Hippocampal formation (tissue), 2 donors: ENCODE measurements at places on chromosomes 16 and 17.
A peak's percentile ranks its signal among the peaks of the same experiment; 100 is the strongest.

DNA sequence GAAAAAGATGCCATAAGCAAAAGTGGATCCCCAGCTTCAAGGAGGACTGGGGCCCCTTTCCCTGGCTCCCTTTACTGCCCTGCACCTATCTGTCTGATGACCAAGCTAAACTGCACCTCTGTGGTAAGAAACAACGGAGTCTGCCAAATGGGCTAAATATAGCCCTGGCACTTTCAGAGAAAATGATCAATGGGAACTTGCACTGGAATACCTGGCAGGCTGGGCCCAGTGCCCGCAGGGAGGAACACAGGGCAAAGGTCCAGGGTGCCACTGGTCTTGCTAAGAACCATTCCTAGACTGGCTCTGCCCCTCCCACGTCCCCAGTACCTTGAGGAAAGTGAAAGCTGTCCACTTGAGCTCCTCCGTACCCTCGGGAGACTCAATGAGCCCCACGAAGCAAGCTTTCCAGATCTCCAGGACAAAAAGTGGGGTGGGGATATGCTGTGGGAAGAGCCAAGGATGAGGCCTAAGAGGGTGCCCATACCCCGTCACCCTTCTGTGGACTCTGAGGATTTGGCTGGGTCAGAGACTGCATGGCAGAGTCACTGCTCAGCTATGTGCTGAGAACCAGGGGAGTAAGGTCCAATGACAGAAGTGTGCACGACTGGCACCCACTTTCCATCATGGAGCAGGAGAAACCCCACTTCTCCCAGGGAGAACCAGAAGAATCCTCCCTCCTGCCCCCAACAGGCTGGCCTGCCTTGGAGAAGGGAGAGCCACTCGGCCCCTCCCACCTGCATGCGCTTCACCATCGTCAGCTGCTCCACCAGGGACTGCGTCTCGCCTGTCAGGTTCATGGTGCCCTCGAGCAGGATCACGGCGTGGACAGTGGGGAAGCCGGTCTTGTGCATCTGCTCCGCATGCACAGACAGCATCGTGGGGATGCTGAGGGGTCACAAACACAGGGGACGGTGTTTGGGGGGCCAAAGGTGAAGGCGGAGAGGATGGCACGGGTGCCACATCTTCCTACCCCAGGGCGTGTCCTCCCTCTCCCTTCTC, 17.4 kb downstream of the CSF3 start:
- DNase-seq: no peak

DNA sequence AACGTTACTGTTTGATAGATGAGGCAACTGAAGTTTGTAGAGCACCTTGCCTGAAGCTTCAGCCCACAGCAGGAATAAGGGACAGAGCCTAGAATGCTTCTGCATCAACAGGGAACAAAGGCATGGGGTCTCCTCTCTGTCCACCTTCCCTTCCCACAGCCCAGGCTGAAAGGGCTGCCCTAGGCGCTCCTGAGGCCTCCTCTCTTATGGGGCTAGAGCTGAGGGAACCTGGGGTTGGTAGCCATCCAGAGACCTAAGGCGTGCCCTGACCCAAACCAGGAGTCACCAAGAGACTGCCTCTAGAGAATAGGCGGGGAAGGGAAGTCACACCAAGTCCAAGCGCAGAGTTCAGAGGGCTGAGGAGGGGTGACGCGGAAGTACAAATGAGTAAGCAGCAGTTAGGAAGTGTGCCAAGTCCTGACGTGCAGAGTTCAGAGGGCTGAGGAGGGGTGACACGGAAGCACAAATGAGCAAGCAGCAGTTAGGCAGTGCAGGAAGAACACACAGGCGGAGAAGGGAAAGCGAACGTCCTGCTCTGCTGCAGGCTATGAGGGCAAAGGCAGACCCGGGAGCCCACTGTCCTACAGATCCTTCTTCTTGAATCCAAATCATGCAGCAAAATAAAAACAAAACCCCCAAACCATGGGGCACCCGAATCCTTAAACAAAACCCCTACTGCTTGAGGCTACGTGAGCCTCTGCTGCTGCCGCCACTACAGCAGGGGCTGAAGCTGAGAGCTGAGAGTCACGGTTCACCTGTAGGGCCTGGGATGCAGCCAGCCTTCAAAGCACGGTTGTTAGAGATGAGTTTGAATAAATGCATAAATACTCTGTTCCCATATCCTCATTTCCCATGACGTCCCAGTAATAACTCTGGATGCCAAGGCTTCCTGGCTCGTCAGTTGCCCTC, 2.7 kb upstream of the SPG7 start:
- peak; percentile 25 for DNase-seq

DNA sequence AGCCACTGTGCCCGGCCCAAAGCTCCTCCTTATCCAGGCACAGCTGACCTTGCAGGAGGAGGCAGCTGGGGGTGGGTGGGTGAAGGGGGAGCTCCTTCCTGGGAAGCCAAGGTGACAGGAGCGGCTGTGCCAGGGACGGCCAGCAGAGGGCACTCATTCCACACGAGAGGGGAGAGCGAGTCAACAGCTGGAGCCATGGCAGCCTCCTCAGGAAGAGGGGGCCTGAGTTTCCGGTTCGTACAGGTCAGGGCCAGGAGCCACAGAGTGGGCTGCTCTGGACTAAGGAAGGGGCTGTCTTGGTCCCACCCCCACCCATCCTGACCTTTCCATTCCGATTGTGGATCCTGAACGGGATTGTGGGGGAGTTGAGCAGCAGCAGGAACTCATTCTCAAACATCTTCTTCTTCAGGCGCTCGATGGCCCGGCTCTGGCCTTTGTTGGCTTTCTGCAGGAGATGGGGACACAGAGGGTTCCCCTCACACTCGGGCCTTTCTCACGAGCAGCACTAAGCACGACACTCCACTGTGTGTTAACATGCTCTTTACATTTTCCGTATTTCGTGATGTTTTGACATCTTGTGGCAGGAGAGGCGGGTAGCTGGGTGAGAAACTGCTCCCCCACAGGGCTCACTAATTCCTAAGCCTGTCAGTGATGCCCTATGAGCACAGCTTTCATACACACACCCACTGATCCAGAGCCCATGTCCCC, 61.6 kb downstream of the TIMM22 start:
- no peak for DNase-seq

GRCh38 chr16:84214451-84215066, 23.6 kb downstream of the ADAD2 start:
- DNase-seq: no peak

- no peak for DNase-seq
Measured at GRCh38 chr16:71345031-71345430, 13.5 kb upstream of the CALB2 start.

DNA sequence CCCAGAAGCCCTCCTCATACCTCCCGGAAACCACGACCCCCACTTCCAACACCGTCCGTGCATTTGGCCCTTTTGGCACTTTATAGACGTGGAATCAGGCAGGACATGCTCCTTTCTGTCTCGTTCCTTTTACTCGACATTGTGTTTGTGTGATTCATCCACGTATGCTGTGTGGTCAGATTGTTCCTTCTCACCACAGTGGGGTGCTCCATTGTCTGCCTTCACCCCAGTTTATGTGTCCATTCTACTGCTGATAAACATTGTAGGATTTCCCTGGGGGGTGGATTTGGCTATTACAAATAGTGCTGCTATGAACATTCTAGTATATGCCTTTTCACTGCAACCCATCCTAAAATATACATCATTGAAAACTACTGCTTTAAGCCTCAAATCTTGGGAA, 28.9 kb upstream of the RPH3AL start:
- no peak for DNase-seq

- DNase-seq: no peak
Measured at GRCh38 chr16:49619811-49620157, 236.1 kb downstream of the ZNF423 start.

DNA sequence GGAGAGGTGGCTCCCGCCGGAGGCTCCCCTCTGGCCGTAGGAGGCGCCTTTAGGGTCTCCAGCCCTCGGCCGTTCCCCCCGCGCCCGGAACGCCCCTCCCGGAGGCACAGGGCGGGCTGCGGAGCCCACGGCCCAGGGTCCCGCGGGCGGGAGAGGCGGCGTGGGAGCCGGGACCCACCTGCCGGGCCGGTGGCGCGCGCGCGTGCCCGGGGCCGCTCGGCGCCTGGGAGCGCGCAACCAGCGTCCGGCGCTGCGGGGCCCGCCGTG, at the start of gene MIF4GD:
Gene MIF4GD (minus strand): TSS at position 266 of the 267 bp plus-strand sequence. CDS start 1,036 bp downstream, outside the sequence.
- DNase-seq: no peak

GRCh38 chr17:60887614-60888028, 210.0 kb downstream of the BCAS3 start:
- DNase-seq: no peak

DNA sequence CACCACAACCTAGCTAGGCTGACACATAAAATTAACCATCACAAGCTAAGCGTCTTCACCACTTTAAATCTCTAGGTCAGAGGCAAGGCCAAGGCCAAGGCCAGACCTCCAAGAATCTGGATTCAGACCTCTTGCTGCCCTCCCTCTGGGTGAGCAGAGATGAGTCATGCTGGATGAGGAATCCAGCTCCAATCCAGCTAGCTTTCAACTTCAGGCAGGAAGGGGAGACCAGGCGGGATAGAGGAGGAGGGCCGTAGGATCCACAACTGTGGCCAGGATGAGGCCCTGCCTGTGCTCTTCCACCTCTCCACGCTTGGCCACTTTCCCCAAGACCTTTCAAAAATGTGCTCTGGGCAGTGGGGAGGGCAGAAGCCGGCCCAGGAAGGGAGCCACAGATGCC, 14.7 kb downstream of the LRRC75A start:
- no peak for DNase-seq

GRCh38 chr17:29591737-29592608, 959 bp upstream of the ANKRD13B start:
- peak; percentile 91 for DNase-seq

GRCh38 chr17:75917141-75917916, 12.6 kb upstream of the MRPL38 start:
- no peak for DNase-seq

GRCh38 chr17:59629174-59629573, 9.5 kb downstream of the CLTC start:
- no peak for DNase-seq

GRCh38 chr16:10835281-10835931, 16.8 kb upstream of the TVP23A start:
- DNase-seq: no peak

GRCh38 chr16:66372078-66372897, 5.8 kb downstream of the CDH5 start:
- no peak for DNase-seq

DNA sequence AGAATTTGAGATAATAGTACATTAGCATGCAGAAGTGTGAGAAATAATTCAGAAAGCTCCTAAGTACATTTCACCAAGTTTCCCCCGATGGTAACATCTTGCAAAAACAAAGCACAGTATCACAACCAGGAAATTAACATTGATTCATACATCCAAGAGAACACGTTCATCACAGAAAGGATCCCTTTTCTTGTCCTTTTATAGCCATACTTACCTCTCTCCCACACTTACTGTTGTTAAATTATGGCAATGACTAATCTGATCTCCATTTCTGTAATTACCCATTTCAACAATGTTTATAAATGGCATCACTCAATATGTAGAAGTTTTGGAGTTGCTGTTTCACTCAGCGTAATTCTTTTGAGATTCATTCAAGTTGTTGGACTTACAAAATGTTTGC, 1260.0 kb downstream of the CDH8 start:
- DNase-seq: no peak

DNA sequence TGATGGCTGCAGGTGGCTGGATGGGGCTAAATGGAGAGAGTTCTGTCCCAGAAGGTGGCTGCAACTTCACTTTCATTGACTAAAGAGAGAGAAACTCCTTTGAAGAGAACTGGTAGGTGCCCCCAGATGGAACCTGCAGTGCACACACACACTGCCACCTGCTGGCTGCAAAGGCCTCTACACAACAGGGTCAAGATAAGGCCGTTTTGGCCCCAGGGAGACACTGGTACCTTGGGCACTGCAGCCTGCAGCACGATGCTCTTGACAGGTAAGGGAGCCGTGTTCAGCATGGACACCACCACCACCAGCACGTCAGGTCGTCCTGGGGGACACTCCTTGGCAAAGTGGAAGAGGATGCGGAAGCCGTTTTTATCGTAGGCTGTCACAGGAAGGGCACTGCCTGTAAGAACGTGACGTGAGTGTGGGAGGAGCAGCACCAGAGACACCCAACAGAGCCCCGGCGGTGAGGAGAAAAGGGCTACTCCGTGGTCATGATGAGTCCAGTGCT, 22.7 kb downstream of the GGA3 start:
- DNase-seq: peak; percentile 33

GRCh38 chr16:89408315-89408714, 82.0 kb downstream of the ANKRD11 start:
- no peak for DNase-seq

DNA sequence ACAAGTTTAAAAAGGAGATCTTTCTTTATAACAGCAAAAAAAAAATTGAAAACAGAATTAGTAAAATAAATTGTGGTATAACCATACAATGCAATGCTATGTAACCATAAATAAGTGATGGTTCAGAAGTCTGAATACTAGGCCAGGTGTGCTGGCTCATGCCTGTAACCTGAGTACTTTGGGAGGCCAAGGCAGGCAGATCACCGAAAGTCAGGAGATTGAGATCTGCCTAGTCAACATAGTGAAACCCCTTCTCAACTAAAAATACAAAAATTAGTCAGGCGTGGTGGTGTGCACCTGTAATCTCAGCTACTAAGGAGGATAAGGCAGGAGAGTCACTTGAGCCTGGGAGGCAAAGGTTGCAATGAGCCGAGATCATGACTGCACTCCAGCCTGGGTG, 34.6 kb downstream of the CCT6B start:
- no peak for DNase-seq

DNA sequence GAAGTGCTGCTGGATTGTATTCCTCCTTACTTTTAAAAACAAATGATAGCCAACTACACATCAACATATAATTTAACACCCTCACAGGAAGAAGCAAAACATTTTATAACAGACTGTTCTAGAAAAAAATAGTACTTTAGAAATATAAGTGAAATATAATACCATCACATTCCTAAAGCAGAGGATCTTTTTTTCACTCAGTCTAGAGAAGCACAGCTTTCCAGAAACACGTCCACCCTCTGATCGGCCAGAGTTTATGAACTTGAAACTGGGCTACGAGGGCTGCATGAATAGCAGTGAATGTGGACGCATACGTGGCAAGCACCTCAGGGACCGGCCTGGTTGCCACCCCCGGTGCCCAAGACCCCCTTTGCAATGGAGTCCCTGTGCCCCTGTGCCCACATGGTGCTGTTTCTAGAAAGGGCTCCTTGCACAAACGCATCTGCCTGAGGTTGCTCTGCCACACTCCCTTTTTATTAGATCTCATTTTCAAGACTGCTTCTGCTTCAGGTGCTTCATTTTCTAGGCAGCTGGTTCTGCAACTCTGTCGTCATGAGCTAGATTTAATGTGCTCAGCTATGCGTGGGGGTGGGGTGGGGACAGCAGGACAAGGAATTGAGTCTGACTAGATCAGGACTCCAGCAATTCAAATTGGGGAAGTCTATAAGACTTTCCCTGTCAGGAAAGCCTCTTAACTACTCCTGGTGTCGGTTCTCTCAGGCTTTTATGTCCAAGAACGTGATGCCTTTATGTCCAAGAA, 29.1 kb upstream of the ERN1 start:
- no peak for DNase-seq

GRCh38 chr17:80025140-80025539, 10.5 kb downstream of the TBC1D16 start:
- DNase-seq: no peak

- DNase-seq: no peak
Measured at GRCh38 chr16:25140459-25140858, 28.9 kb downstream of the LCMT1 start.
